IPS DF 6.9 (cell line): ENCODE measurements at places on chromosomes 7 and 10.

DNA sequence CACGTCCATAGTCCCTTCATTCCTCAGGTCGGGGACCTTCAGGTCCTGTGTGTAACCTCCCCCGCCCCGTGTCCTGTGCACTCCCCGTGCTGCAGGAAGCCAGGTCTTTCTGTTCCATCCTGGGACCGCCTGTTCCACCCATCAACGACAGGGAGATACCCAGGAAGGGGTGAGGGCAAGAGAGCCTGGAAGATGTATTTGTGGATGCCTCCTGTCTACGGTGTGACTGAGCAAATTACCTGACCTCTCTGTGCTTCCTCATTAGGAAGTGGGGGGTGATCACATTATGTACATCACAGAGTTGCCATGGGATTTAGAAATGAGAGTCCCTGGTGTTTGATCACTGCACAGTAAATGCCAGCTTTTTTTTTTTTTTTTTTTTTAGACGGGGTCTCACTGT is 46.3 kb downstream of the GRID2IP start:
- DNase-seq: no peak

DNA sequence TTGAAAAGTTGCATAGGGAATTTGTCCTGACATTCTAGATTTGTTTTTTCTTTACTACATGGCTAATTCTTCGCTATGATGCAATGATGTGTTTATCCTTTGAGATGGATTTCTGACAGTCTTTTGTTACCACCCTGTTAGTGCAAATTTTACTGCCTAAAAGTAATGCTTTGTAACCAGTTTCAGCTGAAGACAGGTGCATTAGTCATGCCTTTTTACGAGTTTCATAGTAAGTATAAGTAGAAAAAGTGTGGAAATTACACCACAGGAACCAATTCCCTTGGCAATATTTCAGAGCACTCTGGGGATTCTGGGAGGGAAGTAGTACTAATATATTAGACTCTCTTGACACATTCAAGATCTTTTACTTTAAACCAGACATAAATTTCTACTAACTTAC is 257.8 kb upstream of the DKK1 start:
- no peak for DNase-seq

GRCh38 chr10:132427939-132428367 is 31.0 kb downstream of the PWWP2B start:
- DNase-seq: no peak

GRCh38 chr10:78813998-78814399 is 254.8 kb upstream of the ZMIZ1 start:
- no peak for DNase-seq

- no peak for DNase-seq
Measured at GRCh38 chr10:133440633-133441285, 13.0 kb upstream of the SCART1 start.

- no peak for DNase-seq
Measured at GRCh38 chr7:144728551-144728950, 107.3 kb downstream of the TPK1 start.

- no peak for DNase-seq
Measured at GRCh38 chr10:4459531-4459930, 366.5 kb upstream of the AKR1E2 start.

- peak; percentile 35 for DNase-seq
Measured at GRCh38 chr7:664997-665735, 61.3 kb upstream of the DNAAF5 start.

DNA sequence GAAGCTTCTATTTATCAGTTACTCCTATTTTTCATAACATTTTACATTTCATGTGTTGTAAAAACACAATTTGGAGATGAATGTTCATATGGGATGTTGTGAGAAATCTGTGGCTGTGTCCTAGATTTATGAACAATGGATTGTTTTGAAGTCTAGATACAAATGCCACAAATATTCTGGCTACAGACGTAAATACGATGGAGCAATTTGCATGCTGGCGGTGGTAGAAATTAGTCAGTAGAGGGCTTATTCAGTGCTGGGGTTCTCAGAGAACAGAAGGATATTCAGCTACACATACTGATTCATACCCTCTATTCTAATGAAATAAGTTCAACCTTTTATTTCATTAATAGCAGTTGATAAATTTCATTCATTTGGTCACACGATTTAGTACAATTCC is 48.8 kb downstream of the PLPP4 start:
- DNase-seq: no peak
